ENCODE measurements at places on chromosomes 6 and 20. TPM values are rescaled to one million over a fixed set of nuclear protein-coding genes. Genes with fewer than 3 reads are reported as not detected.

The ADGRB3 gene
- not detected for total RNA-seq

DNA sequence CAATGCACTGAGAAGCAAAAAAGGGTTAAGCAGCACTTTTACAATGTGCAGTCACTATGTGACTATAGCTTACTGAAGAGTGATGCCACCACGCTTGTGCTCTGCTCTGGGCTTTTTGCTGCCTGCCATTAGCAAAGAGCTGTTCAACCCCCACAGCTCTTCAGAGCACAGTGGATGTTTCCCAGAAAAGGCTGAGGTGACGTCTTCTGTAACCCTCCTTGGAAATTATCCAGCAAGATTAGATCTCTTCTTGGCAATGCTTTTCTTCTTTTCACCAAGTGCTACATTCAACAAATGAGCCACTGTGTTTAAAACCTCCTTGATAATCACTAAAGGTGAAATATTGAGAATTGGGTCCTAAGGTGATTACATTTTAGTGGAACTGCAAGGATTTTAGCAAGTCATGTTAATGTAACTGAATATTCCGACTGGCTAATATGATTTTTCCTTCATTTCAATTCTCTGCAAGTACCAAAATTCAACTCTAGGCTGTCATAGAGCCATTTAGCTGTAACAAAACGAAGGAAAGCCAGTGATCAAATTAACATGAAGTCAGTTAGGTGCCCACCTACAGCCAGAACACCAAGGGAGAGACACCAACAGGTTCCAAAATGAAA, 34.9 kb downstream of the ELOVL5 start:
- no peak overlapping the region for H3K27ac ChIP-seq
- H3K4me3 ChIP-seq, result no peak overlapping the region
- DNase-seq, result no peak
- peaks cover 19% of the 10 kb centered on the region for H3K4me1 ChIP-seq
- no peaks in the 10 kb centered on the region for H3K36me3 ChIP-seq

The PRND gene
- total RNA-seq, result not detected

GRCh38 chr6:91754691-91755090, 1167.8 kb upstream of the MAP3K7 start:
- H3K27ac ChIP-seq, result no peak overlapping the region
- H3K4me1 ChIP-seq, result no peaks in the 10 kb centered on the region
- no peak overlapping the region for H3K4me3 ChIP-seq

DNA sequence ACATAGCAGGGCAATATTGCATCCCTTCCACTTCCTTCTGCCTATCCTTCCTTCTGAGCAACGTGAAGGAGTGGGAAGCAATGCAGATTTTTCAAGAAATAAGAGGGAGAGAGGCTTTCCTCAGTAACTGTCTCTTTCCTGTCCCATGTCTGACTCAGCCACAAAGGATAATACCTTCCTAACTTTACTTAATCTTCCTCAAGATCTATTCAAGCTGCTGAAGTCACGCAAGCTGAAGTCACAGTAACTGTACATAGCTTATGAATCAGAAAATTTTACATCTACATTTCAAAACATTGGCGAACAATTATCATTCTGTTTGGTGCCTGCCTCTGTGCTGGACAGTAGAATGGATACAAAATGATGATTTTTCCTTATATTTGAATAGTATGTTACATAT, 86.4 kb upstream of the POU3F2 start:
- no peaks in the 10 kb centered on the region for H3K4me1 ChIP-seq
- no peaks in the 10 kb centered on the region for H3K36me3 ChIP-seq
- H3K27ac ChIP-seq, result no peak overlapping the region

The EFCAB8 gene
- total RNA-seq, result 0.06 TPM

DNA sequence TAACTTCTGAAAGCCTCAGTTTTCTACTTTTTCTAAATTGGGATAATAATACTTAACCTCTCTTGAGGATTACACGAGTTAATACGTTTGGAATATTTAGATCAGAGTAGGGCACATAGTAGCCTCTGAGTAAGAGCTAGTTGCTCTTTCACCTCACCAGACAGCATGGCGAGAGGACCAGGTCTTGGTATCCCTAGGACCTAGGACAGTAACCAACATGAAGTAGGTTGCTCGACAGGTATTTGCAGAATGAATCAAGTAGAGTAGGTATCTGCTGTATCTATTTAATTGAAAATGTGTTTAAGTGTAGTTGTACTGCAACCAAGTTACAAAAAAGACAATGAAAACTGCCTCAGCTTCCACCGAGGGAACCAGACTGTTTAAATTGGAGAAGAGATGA, 1.4 kb downstream of the CDC5L start:
- H3K4me3 ChIP-seq, result peak overlapping the region; percentile 73
- peaks cover 26% of the 10 kb centered on the region for H3K4me1 ChIP-seq
- H3K36me3 ChIP-seq, result peaks cover 40% of the 10 kb centered on the region
- DNase-seq, result no peak
- H3K27me3 ChIP-seq, result no peaks in the 10 kb centered on the region

DNA sequence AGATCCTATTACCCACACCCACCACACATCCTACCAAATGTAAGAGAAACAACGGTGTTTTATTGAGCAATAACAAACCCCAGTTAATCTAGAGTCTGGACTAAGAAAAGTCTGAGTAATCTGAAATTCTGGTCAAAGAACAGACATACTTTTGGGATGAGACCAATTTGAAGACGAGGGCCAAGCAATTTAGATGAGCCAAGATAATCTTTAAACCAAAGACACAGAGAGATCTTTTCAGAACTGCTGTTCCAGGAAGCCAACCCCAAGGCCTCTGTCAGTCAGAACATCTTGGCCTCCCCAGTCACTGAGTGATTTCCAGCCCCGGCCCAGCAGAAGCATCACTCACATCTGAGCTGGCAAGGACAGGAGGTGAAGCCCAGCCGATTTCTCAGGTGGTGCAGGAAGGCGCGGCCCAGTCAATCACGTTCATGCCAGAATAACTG, 118.5 kb upstream of the SYNDIG1 start:
- H3K27ac ChIP-seq, result no peak overlapping the region
- H3K36me3 ChIP-seq, result no peaks in the 10 kb centered on the region
- H3K4me3 ChIP-seq, result no peak overlapping the region

The OXT gene
- total RNA-seq, result not detected

DNA sequence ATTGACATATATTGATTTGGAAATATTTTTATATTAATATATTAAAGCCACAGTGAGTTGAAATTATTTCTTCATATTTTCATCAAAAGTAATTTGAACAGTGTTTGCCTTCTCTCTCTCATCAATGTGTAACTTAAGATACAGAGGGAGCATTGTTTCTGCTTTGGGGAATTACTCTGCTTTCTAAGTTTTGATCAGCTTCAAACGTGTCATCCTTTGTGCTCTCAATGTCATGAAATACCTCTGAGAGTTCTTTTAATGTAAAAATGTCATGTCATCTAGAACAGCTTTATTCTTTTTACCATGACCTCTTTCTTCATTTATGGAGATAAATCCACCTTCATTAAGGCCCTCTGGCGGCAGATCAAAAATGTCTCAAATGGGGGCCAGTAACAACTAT, 259.4 kb upstream of the STXBP5 start:
- no peak for DNase-seq
- no peak overlapping the region for H3K27ac ChIP-seq
- H3K36me3 ChIP-seq, result no peaks in the 10 kb centered on the region
- no peaks in the 10 kb centered on the region for H3K27me3 ChIP-seq
- no peaks in the 10 kb centered on the region for H3K4me1 ChIP-seq
- no peak overlapping the region for H3K4me3 ChIP-seq

GRCh38 chr20:347317-347639, 367 bp downstream of the NRSN2 start:
- H3K4me1 ChIP-seq, result peaks cover 9% of the 10 kb centered on the region
- H3K27ac ChIP-seq, result peak overlapping the region; percentile 67

GRCh38 chr6:41257369-41258195, 28.9 kb downstream of the TREM1 start:
- H3K27ac ChIP-seq, result no peak overlapping the region
- H3K36me3 ChIP-seq, result no peaks in the 10 kb centered on the region
- H3K4me1 ChIP-seq, result no peaks in the 10 kb centered on the region
- DNase-seq, result no peak
- H3K27me3 ChIP-seq, result no peaks in the 10 kb centered on the region

The SLC22A23 gene
- total RNA-seq, result 2.7 TPM

GRCh38 chr20:6693178-6693807, 74.2 kb upstream of the BMP2 start:
- no peak overlapping the region for H3K4me3 ChIP-seq
- no peaks in the 10 kb centered on the region for H3K36me3 ChIP-seq
- H3K4me1 ChIP-seq, result no peaks in the 10 kb centered on the region
- no peak for DNase-seq
- no peaks in the 10 kb centered on the region for H3K27me3 ChIP-seq
- H3K27ac ChIP-seq, result no peak overlapping the region

The DSP gene
- 0.08 TPM for total RNA-seq
